ENCODE measurements at places on chromosomes 2 and 18.

GRCh38 chr2:133255360-133255759 lies 312.9 kb downstream of the NCKAP5 start:
- no peaks in the 10 kb centered on the region for H3K36me3 ChIP-seq
- DNase-seq = no peak
- H3K4me1 ChIP-seq = no peaks in the 10 kb centered on the region
- H3K4me3 ChIP-seq = no peak overlapping the region
- no peak overlapping the region for H3K27ac ChIP-seq

- H3K4me1 ChIP-seq = peaks cover 2% of the 10 kb centered on the region
- no peak overlapping the region for H3K27ac ChIP-seq
- H3K36me3 ChIP-seq = no peaks in the 10 kb centered on the region
- no peak overlapping the region for H3K4me3 ChIP-seq
- H3K27me3 ChIP-seq = peaks cover 23% of the 10 kb centered on the region
- no peak for DNase-seq
These were observed 1.5 kb downstream of the AQP4 start for GRCh38 chr18:26863921-26864497.

DNA sequence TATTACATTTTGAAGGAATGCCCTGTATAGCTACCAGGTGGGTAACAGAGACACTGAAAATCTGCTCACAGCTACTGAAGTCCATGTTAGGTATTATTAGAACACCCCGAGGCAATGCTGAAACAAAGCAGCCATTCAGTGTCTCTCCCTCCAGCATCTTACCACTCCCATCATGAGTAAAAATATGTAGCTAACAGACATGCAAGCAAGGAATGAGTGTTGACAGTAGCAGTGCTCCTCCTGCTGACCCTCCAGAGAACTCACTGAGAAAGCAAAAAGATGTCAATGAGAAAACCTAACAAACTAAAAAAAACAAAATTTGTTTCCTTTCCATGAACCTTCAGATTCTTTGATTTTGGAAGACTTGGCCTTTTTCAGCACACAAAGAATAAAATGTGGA lies 393.9 kb downstream of the LRRTM1 start:
- no peaks in the 10 kb centered on the region for H3K36me3 ChIP-seq
- H3K27ac ChIP-seq = no peak overlapping the region
- no peak overlapping the region for H3K4me3 ChIP-seq
- H3K4me1 ChIP-seq = no peaks in the 10 kb centered on the region
- no peaks in the 10 kb centered on the region for H3K27me3 ChIP-seq
- DNase-seq = no peak

GRCh38 chr2:241142063-241142462 lies 7.2 kb downstream of the PASK start:
- no peaks in the 10 kb centered on the region for H3K4me1 ChIP-seq
- H3K27me3 ChIP-seq = no peaks in the 10 kb centered on the region
- H3K36me3 ChIP-seq = peaks cover 32% of the 10 kb centered on the region
- no peak for DNase-seq

DNA sequence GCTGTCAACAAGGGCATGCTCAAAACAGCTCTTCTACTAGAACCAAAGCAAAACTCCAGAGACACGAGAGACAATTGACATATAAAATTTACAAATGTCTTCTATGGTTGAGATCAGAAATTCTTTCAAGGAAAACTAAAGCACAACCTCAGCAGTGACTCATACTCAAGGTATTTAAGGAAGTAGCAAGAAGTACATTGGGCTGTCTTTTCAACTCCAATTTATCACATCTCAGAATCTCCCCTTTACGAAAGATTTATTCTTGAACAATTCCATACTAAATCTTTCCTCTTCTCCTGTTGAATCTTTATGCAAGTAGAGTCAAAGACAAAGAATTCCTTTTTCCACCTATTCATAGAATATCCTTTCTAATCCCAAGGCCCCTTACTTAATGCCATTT lies 324.0 kb downstream of the IRS1 start:
- no peaks in the 10 kb centered on the region for H3K4me1 ChIP-seq
- H3K27me3 ChIP-seq = no peaks in the 10 kb centered on the region
- H3K27ac ChIP-seq = no peak overlapping the region
- DNase-seq = no peak
- H3K4me3 ChIP-seq = no peak overlapping the region

DNA sequence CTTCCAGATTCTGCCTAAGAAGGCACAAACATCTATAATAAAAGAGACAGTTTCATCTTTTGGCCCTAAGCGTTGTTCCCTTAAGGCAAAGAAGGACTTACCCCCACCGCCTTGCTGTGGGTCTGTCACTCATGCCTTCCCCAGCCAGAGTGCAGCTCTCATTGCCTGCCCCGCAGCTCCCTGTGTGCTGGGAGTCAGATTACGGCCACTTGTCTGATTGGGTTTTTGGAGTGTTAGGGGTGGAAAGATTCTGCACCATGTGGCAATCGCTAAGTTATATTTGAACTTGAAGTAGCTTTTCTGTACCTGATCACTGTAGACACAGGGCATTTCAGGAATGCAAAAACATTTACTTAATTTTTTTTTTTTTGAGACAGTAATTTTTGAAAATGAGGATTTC lies at the start of gene AQP4:
TSS of gene AQP4 (minus strand) at position 151 of the 400 bp plus-strand sequence. CDS start at position 133, 18 bp downstream.
- peaks cover 23% of the 10 kb centered on the region for H3K27me3 ChIP-seq
- no peak within 1 kb of the TSS for H3K27ac ChIP-seq
- no peaks in the 10 kb centered on the region for H3K36me3 ChIP-seq
- DNase-seq = no peak

- DNase-seq = no peak
- H3K27me3 ChIP-seq = peaks cover 5% of the 10 kb centered on the region
- H3K36me3 ChIP-seq = peaks cover 3% of the 10 kb centered on the region
These were observed 53.6 kb upstream of the LAPTM4A start for GRCh38 chr2:20104900-20105545.

- peaks cover 4% of the 10 kb centered on the region for H3K36me3 ChIP-seq
- no peak overlapping the region for H3K4me3 ChIP-seq
- H3K4me1 ChIP-seq = no peaks in the 10 kb centered on the region
- no peak overlapping the region for H3K27ac ChIP-seq
- no peaks in the 10 kb centered on the region for H3K27me3 ChIP-seq
These were observed 44.4 kb upstream of the TWSG1 start for GRCh38 chr18:9290156-9290555.

Data from activated T-helper 2 cell treated with anti-CD3 and anti-CD28 coated beads, Interferon-gamma antibody, Interleukin-2, Interleukin-4, amounts not matched to agents 10 μg/mL and 5 μg/mL and 100 μg/mL, durations not matched to agents 14 hours and 24 hours and 36 hours (primary cell).